ENCODE measurements at places on chromosomes 2 and 18. TPM values are rescaled to one million over a fixed set of nuclear protein-coding genes. Genes with fewer than 3 reads are reported as not detected.

DNA sequence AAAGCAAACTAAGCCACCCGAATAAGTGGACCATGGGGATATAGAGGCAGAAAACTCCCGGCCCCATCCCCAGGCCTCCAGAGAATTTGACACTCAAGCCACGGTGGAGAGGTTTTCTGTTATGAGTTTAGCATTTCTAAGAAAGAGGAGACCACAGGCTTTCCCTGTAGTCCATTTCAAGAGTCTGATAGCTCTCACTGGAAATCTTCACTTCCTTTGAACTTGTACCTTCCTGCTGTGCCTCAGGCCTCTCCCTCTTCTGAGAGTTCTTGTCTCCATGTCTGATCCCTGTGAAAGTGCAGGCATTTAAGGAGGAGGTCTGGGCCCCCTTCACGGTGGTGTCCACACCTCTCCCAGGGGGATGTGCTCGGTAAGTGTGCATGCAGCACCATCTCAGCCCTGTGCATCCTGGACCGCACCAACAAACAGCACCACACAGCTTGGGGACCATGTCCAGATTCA, 113.7 kb downstream of the BCL2 start:
- DNase-seq = no peak

- no peak for DNase-seq
These were observed 189.3 kb downstream of the CLIP4 start for GRCh38 chr2:29304399-29305060.

PUS10 gene
- polyA plus RNA-seq = 5.9 TPM

GRCh38 chr2:86017901-86018896, 87.5 kb downstream of the POLR1A start:
- DNase-seq = no peak

FKBP1B gene
- 2.5 TPM for polyA plus RNA-seq

Data from hindlimb muscle (tissue), 1 donor.